Activated naive CD4-positive, alpha-beta T cell treated with Interleukin-2 at 50 U/mL for 16 hours (primary cell): ENCODE measurements at places on chromosomes 4 and X.

DNA sequence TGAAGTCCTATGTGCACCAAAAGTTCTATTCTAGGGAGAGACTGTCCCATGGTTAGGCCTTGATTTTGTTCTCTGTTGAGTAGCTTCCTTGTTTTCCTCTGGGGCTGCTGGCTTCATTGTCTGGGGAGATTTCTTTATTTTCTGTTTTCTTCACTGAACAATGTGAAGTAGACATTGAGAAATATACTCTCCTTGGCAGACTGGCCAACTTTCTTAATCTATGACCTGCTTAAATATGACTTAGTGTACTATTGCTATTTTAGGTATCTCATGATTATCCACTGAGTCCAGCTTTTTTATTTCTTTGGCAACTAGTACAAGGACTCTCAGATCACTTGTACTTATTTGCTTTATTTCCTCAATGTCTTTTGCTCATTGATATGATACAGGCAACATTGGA, 1594.6 kb downstream of the ARAP2 start:
- DNase-seq: no peak

DNA sequence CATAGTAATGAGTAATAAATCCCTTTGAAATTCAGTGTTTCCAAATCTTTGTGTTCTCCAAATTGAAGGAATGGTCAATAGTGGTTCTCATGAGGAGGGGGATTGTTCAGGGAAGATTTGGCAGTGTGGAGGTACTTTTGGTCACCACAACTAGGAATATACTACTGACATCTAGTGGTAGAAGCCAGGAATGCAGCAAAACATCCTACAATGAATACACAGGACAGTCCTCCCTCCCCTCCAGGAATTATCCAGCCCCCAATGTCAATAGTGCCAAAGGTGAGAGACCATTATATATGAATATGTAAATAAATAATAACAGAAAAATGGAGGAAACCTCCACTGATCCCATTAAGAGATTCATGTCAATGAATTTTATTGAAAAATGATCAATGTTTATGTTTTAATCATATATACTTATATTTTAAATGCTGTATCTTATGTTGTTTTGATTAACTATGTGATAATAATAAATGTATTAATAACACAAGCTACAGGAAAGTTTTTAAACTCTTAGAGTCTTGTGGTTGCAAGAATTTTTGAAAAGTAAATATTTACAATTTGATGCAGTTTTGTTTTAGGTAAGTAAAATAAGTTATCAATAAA, 14.4 kb upstream of the FAM9A start:
- DNase-seq: no peak

GRCh38 chr4:120886191-120886590, 36.3 kb downstream of the PRDM5 start:
- DNase-seq: no peak

DNA sequence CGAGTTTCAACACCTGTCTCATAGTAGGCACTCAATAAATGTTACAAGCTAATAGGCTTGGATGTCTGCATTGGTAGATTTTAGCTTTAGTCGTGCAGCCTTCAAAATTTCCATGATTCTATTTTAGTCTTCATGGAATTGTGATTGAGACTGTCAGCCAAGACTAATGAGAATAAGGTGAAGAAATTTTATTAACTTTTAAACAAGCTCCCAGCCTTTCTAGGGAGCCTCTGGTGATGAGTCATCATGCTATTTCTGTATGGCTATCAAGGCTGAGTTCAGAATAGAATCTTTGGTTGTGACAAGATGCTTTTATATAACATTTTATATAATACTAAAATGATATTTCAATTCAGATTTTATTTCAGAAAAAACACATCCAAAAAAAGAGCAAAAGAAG, 685.8 kb downstream of the GABRG1 start:
- no peak for DNase-seq

- no peak for DNase-seq
Measured at GRCh38 chrX:68705986-68706385, 58.5 kb downstream of the STARD8 start.

- no peak for DNase-seq
Measured at GRCh38 chr4:79390890-79391289, 17.1 kb downstream of the GK2 start.

GRCh38 chr4:123217664-123218063, 178.9 kb upstream of the SPRY1 start:
- no peak for DNase-seq

DNA sequence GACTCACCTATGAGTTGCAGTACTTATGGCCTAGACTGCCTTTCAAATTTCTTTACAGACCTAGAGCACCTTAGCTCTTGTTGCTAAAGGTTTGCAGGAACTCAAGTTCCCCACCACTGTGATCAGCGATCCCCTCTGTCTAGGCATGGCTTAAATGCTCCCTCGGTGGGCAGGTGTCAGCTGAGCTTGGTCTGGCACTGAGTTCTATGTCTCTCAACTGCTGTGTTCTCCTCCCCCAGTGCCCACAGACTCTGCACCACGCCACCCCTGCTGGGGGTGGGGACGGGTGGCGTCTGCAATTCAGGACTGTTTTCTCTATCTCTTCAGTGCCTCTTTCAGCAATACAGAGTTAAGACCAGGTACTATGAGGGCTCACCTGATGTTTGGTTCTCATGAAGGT, 30.5 kb downstream of the TMEM271 start:
- DNase-seq: no peak

GRCh38 chr4:177986236-177986635, 544.0 kb upstream of the AGA start:
- DNase-seq: no peak

GRCh38 chrX:147079457-147079856, 264.9 kb upstream of the CXorf51A start:
- no peak for DNase-seq

- no peak for DNase-seq
Measured at GRCh38 chr4:188986271-188986689, 847.0 kb downstream of the TRIML1 start.

DNA sequence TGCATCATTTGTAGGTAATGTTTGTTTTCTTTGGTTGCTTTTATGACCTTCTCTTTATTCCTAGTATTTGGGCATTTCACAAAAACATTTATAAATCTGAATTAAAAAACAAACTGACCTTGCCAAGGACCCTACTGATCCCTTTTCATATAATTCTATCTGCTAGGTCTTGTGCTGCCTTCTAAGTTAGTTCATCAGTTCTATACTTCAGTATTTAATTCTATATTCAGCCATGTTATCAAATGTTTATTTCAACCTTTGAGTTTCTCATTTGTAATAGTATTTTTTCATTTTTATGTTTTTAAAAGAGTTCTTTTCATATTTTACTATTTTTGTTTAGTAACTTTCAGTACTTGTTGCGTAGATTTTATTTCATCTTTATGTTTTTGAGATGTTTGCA, 155.3 kb downstream of the SNCA start:
- DNase-seq: no peak

DNA sequence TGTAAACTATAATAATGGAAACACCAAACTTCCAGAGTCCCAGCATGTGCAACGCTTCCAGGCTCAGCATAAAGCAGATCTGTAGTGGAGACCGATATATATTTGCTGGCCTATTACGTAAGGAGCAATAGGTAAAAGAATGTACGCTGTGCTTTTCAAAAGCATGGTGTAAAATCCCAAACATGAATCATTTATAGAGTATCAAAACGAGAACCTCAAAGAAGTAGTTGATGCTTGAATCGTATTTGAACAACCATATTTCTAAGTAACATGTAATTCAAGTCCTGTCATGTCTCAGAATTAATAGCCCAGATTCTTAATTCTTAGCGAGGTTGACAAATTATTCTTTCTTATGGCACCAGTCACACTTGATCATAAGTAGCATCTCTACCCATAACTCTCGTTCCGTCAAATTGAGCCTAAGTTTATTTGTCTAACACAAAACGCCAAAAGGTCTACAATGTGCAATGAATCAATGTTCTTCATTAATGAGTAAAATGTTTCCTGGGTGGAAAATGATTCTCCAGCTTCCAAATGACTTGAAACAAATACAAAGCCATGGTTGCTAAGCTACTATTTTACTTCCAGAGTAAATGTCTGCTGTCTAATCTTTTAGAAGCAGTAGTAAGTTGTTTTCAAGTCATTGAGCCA, 811.5 kb upstream of the FRG1 start:
- no peak for DNase-seq

DNA sequence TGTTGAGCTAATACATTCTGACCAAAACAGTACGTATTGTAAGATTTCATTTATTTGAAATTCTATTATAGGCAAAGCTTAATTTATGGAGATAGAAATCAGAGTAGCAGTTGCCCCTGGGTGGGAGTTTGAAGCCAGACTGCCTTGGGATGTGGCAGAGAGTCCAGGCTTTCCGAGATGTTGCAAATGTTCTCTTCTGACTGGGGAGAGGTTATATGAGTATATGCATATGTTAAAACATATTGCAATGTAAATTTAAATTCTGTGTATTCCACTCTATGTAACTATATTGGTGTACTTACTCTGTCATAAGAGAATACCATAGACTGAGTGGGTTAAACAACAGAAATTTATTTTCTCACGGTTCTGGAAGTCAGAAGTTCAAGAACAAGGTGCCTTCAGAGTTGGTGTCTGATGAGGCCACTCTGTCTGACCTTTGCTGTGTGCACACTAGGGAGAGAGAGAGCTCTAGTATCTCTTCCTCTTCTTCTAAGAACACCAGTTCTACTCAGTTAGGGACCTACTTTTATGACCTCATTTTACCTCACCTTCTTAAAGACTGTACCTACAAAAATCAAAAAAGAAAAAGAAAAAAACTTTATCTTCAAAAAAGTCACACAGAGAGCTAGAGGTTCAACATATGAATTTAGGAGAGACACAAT, 299.3 kb upstream of the HS3ST1 start:
- DNase-seq: no peak

GRCh38 chr4:166006217-166006616, 133.2 kb downstream of the TLL1 start:
- DNase-seq: no peak

DNA sequence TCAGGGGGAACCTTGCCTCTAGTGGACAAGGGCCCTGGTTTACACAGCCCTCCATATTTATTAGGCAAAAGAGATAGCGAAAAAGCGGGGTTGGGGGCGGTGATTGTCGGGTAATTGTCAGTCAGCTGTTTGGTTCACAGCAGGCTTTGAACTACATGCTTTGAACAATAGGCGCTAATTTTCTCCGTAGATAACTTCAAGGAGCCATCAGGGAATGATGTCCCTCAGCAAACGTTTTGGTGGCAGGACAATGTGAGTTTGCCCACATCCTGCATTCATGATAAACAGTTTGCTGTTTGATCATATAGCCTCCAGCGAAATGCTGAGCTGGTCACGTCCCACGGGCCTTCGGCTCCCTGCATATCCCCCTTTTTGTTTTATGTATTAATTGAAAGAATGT, 65.2 kb downstream of the KANTR start:
- DNase-seq: no peak

DNA sequence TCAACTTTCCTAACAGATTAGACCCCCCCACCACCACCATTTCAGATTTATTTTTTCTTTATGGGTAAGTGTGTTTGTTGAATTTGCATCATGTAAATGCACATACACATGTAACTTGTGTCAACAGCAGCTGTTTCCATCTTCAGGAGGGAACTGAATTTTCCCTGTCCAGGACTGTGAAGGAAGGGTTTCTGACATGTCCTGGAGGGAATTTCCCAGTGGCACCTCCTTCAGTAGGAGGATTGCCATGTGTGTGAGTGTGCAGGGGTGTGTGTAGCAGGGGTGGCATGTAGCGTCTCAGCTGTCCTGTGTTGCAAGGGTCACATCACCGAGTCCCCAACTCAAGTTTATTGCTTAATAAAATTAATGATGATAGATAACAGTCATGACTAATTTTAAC, 19.7 kb downstream of the HERC6 start:
- DNase-seq: no peak

- no peak for DNase-seq
Measured at GRCh38 chr4:17662694-17663093, 48.3 kb downstream of the MED28 start.

- DNase-seq: no peak
Measured at GRCh38 chr4:101693842-101694398, 96.6 kb upstream of the BANK1 start.
